ENCODE measurements at places on chromosomes 6 and 20. TPM values are rescaled to one million over a fixed set of nuclear protein-coding genes. Genes with fewer than 3 reads are reported as not detected.

SRMS gene
- total RNA-seq: 0.48 TPM

PSORS1C2 gene
- not detected for total RNA-seq

DNAAF9 gene
- 11.8 TPM for total RNA-seq

NRN1 gene
- total RNA-seq: 3.1 TPM

THEMIS gene
- total RNA-seq: not detected

ZSCAN23 gene
- total RNA-seq: 3.1 TPM

SPEF1 gene
- 0.07 TPM for total RNA-seq

C6orf15 gene
- total RNA-seq: 0.62 TPM

C4B gene
- total RNA-seq: 2.3 TPM

ACOT8 gene
- total RNA-seq: 35.3 TPM

TRIM40 gene
- not detected for total RNA-seq

SMIM28 gene
- total RNA-seq: not detected

SIRPD gene
- not detected for total RNA-seq

CST4 gene
- total RNA-seq: not detected

LY6G5C gene
- not detected for total RNA-seq

HLA-DMA gene
- 4.7 TPM for total RNA-seq

ZNF217 gene
- 40.0 TPM for total RNA-seq

FLRT3 gene
- total RNA-seq: 3.3 TPM

Measured in kidney epithelial cell (primary cell).